A549 treated with CORT108297 at 1 μM for 4 hours (cell line): ENCODE measurements at places on chromosomes 1 and 21. TPM values are rescaled to one million over a fixed set of nuclear protein-coding genes. Genes with fewer than 3 reads are reported as not detected.

The GJA9 gene
- total RNA-seq, result not detected in 5 replicates

The KLHDC9 gene
- 1.1 to 2.7 TPM (median 1.8 TPM) in 5 replicates for total RNA-seq

The TMEM269 gene
- 0.06 to 0.16 TPM (median 0.08 TPM) in 5 replicates for total RNA-seq

The SPATA21 gene
- 0.03 to 0.11 TPM (median 0.05 TPM) in 5 replicates for total RNA-seq

The IKBKE gene
- total RNA-seq, result 6.3 to 9.1 TPM (median 7.8 TPM) in 5 replicates

The KCNJ6 gene
- total RNA-seq, result 2.0 to 3.3 TPM (median 3.1 TPM) in 5 replicates
